ENCODE measurements at places on chromosomes 7 and 10.

- no peak for DNase-seq
Measured at GRCh38 chr10:10803278-10803677, 214.4 kb upstream of the CELF2 start.

GRCh38 chr10:74880041-74880440 lies 53.6 kb downstream of the KAT6B start:
- DNase-seq: no peak

GRCh38 chr10:74738052-74738451 lies 88.3 kb upstream of the KAT6B start:
- DNase-seq: no peak

DNA sequence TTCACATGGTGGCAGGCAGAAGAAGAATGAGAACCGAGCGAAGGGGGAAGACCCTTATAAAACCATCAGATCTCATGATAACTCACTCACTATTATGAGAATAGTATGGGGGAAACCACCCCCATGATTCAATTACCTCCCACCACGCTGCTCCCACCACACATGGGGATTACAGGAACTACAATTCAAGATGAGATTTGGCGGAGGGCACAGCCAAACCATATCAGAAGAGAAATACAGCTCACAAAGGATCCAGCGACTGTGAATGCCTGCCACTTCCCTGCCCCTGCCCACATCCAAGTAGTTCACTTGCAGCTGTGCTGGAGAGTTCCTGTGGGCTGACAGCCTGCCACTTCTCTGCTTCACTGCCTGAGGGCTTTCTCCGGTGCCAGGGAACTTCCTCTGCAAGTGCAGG lies 148.7 kb downstream of the C7orf25 start:
- DNase-seq: no peak

DNA sequence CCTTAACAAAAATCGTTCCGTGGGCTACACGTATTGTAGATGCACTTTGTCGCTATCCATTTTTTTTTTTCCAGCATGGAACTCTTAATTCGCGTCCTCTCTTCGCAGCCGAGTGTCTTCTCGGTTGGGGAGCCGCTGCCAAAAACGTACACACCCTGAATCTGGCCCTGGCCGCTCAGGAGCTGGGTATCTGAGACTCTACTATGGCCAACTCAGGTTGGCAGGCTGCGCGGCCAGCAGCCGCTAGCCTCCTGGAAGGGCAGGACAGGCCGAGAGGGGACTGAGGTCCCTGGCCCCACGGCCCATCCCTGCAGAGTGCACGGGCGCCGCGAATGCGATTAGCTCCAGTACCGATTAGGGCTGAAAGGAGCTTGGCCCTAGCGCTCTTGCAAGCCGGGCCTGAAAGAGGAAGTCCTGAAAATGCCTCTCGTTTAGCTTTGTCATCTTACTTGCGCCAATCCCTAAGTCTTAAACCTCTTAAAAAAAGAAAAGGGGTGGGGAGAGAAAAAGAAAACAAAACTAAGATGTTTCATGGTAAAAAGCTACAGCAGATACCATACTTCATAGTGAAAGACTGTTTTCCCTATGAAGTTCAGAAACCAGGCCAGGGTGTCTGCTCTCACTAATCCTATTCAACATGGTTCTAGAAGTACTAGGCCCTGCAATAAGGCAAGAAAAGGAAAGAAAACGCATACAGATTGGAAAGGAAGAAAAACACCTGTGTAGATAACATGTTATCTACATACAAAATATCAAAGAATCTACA lies 113.2 kb upstream of the RHEB start:
- no peak for DNase-seq

DNA sequence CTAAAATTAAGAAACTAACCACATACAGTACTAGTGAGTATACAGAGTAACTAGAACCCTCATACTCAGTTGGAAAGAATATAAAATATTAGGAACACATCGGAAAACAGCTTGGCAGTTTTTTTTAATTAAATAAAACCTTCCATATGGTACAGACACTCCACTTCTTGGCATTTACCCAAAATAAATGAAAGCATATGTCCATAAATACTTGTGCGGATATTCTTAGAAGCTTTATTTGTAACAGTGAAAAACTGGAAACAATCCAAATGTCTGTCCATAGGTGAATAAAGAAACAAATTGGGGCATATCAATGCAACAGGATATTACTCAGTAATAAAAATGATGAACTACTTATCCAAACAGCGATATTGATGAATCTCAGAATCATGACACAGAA lies 410.0 kb downstream of the HTR7 start:
- no peak for DNase-seq

GRCh38 chr10:97034301-97034700 lies 151.5 kb downstream of the SLIT1 start:
- DNase-seq: no peak

- DNase-seq: no peak
Measured at GRCh38 chr10:86668297-86669165, at the start of gene LDB3. LDB3 (plus strand) TSS chr10:86668511; CDS start chr10:86668692, 181 bp downstream.

DNA sequence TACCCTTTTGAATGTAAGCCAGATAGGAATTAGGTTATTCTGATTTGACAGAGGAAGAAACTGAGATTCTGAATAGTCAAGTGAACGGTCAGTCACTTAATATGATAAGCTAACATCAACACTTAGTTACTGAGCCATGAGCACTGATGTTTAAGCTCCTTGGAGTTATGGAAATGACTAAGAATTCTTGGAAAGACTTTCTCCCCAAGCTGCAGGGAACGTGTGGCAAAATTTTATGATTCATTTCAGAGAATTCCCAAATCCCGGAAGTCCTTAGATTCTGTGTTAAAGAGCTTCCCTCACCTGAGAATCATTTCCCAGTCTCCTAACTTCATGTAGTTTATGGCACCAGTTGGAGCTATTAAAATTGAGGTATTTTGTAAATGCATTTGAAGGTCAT lies 330.9 kb downstream of the XPNPEP1 start:
- DNase-seq: no peak

DNA sequence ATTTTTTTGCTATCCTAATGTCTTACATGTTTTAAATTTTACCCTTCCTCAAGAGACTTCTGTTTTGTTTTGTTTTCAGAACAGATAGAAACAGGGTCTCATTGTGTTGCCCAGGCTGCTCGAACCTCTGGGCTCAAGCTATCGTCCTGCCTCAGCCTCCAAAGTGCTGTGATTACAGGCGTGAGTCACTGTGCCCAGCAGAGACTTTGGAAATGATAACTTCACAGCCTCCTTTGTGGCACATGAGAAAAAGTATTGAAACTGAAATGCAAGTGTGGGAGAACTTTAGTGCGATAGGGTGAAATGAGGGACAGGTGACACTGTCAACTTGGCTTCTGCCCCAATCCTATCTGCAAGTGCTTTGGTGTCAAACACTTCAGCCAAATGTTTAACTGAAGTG lies 21.6 kb downstream of the IRF5 start:
- no peak for DNase-seq

GRCh38 chr7:50554431-50555322 lies 10.5 kb downstream of the DDC start:
- no peak for DNase-seq

GRCh38 chr7:157520249-157520648 lies 183.4 kb downstream of the DNAJB6 start:
- no peak for DNase-seq

- DNase-seq: no peak
Measured at GRCh38 chr7:25132430-25132829, 7.4 kb upstream of the CYCS start.

- DNase-seq: no peak
Measured at GRCh38 chr10:102230264-102230860, 4.3 kb downstream of the ELOVL3 start.

GRCh38 chr7:140501966-140502365 lies 22.7 kb upstream of the MKRN1 start:
- no peak for DNase-seq

DNA sequence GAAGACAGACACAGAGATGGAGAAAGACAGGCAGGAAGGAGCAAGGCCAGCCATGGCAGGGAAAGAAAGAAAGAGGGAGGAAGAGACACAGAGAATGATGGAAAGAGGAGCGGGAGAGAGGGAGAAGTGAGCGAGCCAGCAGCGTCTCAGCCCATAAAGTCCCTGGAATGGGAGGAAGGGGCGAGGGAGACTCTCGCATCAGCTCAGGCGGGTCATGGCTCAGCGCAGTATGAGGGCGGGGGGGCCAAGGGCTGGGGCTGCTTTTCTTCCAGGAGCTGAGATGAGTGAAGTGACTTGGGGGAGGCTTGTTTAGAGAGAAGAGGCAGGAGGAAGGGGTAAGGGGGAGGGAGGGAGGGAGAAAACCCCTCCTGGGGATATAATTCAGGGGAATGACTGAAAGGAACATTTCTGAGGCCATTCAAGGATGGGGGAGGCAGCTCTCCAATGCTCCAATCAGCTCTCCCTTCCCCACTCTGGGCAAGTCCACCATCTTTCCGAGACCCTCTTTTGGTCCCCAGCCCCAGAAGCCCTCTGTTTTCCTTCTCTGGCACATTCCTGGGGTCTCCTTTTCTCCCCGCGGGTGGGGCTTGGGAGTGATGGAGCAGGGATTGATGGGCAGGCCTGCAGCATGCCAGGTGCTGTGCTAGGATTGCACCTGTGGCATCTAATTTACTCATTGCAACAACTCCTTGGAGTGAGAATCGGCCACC lies 87.9 kb downstream of the HIF1AN start:
- no peak for DNase-seq

- DNase-seq: no peak
Measured at GRCh38 chr7:17988141-17988540, 39.5 kb downstream of the PRPS1L1 start.

DNA sequence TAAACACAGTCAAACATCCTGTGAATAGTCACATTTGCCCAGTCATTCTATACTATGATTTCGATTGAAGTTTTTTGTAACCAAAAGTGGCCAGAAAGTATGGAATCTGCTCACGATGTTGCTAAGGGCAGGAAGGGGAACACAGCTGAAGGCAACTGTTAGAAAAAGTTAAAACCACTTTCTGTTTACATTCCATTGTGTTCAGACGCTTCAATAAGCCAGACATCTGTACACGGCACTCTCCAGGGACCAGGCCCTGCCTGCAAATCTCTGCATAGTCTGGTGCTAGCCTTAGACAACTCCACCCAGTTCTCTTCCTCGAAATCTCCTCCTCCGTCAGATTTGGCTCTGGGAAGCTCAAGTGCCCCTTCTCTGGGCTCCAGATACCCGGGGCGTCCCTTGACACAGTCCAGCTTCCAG lies 17.1 kb upstream of the TMEM120A start:
- no peak for DNase-seq

DNA sequence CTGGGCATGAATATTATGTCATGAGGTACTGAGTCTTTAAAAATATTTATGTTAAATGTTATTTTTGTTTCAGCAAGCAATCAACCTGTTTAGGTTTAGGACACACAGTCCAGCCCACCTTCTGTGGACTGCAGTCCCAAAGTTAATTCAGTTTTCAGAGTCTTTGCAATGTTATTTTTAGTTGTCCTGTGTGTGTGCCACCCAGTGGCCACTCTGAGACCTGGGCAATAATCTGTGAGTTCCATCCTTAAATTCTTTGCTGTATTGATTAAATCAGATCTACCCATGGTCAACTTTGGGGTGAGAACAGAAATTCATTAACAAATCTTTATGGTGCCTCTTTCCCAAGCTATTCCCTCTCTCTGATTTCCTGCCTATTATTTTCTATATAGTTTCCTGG lies 415.1 kb downstream of the CCSER2 start:
- no peak for DNase-seq

DNA sequence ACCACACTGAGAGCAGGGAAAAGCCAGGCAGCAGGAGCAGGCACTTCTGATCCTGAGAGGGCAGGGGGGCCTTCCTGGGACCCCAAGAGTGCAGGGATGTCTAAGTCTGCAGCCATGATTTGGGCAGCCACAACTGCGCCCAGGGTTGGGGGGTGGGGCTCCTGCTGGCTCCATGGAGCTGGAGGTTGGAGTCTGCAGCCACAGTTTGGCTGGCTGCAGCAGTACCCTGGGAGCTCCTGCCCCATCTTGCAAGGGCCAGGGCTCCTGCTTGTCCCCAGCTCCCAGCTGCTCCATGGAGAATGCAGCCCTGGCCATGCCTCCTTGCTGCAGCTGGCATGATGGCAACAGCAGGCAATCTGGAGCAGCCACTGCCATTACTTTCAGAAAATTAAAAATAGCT lies 679.7 kb upstream of the LRRTM3 start:
- no peak for DNase-seq

DNA sequence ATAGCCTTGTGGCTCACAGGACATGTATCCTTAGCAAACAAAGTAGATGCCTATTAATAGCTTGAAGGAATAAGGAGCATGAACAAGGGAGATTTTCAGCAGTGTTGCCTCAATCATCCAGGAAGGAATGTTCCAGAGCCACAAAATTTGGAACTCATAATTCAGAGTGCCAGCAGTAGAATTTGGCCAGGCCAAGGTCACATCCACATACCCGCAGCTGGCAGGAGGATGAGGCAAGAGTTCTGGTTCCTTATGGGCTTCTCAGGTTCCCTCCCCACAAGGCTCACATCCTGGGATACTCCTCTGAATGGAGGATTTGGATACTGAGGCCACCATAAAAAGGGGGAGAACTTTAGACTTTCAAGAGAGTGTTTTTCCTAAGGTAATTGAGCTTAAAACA lies 45.8 kb downstream of the SUFU start:
- DNase-seq: no peak

- DNase-seq: no peak
Measured at GRCh38 chr10:60652628-60653027, 125.7 kb upstream of the CDK1 start.

DNA sequence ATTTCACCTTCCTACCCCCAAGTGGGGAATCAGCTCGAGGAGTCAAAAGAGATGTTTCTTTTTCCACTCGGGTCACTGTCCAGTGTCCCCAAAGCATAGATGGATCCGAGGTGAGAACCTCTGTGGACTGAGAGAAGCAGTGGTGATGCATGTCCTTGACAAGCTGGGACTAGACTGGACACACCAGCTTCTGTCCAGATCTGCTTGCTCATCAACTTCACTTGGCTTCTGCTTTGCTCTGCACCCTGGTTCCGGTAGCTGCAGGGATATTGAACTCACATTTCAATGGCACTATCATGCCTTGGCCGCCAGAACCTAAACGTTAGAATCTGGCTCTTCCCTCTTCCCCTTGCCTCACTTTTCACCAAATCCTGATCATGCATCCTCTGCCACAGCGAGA lies 50.3 kb upstream of the CXCL12 start:
- DNase-seq: no peak

Data from kidney epithelial cell (primary cell).